ENCODE measurements at places on chromosomes 7 and 10.

DNA sequence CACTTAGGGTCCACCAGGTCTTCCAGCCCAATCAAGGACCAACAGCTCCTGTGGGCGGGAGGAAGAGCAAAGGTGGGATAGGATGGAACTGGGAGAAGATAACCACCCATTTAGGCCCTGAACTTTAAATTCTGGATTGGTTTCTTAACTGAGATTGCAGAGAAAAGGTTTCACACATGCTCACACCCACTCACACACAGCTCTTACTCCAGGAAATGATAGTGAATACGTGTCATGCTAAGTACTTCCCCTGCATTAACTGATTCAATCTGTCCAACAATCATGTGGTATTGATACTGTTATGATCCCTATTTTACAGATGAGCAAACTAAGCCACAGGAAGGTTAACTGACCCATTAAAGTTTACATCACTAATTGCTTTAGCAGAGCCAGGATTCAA is 4.6 kb upstream of the CYP3A4 start:
- no peaks in the 10 kb centered on the region for H3K27me3 ChIP-seq
- no peak for DNase-seq
- H3K27ac ChIP-seq = no peak overlapping the region
- H3K36me3 ChIP-seq = no peaks in the 10 kb centered on the region
- no peak overlapping the region for H3K4me3 ChIP-seq

DNA sequence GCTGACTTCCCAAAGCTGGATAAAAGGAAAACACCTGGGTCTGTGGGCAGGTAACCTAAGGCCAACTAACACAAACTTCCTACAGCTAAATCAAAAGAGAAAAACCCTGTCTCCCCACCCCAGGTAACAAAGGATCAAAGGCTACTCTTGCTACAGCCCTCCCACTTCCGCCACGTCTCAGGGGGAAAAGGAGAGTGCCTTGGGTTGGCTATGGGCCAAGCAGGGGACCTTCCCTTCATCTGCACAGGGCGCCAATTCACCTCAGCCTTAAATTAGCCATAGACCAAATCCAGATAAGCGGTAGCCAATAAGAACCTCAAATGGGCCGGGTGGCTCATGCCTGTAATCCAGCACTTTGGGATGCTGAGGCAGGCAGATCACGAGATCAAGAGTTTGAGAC is 69.1 kb upstream of the LANCL2 start:
- H3K4me3 ChIP-seq = no peak overlapping the region
- H3K27ac ChIP-seq = no peak overlapping the region
- no peaks in the 10 kb centered on the region for H3K27me3 ChIP-seq
- H3K4me1 ChIP-seq = no peaks in the 10 kb centered on the region
- H3K36me3 ChIP-seq = no peaks in the 10 kb centered on the region

- peaks cover 9% of the 10 kb centered on the region for H3K4me1 ChIP-seq
- no peak overlapping the region for H3K27ac ChIP-seq
- H3K4me3 ChIP-seq = no peak overlapping the region
- H3K36me3 ChIP-seq = no peaks in the 10 kb centered on the region
- DNase-seq = no peak
- H3K27me3 ChIP-seq = no peaks in the 10 kb centered on the region
These were observed 102.2 kb downstream of the SNX10 start for GRCh38 chr7:26393818-26394217.

DNA sequence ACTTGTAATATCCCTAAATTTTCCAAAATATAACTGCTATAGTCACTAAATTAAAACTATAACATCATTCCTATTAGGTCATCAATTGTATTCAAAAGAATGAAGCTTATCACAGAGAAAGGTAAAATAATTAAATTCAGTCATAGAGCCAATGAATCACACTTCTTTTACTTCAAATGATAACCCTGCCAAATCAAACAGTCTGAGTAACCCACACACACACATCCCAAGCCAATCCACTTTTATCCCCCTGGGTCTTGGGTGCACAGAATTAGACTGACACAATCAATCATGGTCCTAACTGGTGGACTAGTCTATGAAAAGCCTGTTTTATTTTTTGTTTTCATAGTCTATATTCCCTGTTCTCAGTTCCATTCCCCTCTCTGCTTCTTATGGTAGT is 25.6 kb downstream of the CTNNA3 start:
- H3K27ac ChIP-seq = no peak overlapping the region
- no peaks in the 10 kb centered on the region for H3K36me3 ChIP-seq
- no peaks in the 10 kb centered on the region for H3K27me3 ChIP-seq
- DNase-seq = no peak
- no peaks in the 10 kb centered on the region for H3K4me1 ChIP-seq
- H3K4me3 ChIP-seq = no peak overlapping the region

GRCh38 chr7:14871880-14872279 is 30.7 kb downstream of the DGKB start:
- no peaks in the 10 kb centered on the region for H3K4me1 ChIP-seq
- H3K27ac ChIP-seq = no peak overlapping the region
- DNase-seq = no peak
- no peaks in the 10 kb centered on the region for H3K36me3 ChIP-seq

DNA sequence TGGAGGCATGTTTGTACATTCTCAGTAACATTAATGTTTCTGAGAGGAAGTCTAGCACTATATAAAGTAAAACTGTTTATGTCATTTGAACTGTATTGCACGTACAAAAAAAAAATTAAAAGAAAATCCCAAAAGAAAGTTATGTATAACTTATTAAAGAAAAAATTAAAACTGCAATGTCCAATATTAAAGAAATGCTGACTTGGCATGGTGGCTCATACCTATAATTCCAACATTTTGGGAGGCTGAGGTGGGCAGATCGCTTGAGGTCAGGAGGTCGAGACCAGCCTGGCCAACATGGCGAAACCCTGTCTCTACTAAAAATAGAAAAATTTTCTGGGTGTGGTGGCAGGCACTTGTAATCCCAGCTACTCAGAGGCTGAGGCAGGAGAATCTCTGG is 178.7 kb upstream of the VIPR2 start:
- H3K27me3 ChIP-seq = no peaks in the 10 kb centered on the region
- H3K36me3 ChIP-seq = no peaks in the 10 kb centered on the region
- H3K27ac ChIP-seq = no peak overlapping the region
- H3K4me3 ChIP-seq = no peak overlapping the region
- DNase-seq = no peak
- H3K4me1 ChIP-seq = no peaks in the 10 kb centered on the region
